CD4-positive, alpha-beta T cell treated with Interleukin-15 for 4 hours (primary cell): ENCODE measurements at places on chromosomes 7 and 10.
A peak's percentile ranks its signal among the peaks of the same experiment; 100 is the strongest.

DNA sequence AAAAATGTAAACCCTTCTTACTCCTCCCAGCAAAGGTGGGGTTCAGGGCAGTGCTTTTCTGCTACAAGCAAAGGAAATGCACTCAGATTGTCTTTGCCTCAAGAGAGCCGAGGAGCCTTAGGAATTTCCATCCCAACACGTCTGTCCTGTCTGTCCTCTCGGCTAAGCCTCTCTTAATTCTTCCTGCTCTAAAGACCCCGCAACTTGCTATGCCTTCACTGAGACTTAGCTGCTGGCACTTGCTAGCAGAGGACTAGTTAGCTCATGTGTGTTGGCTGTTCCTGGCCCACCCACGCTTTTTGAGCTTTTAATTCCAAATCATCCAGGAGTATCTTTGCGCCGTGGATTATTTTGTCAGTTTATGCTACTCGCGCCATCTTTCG is 481 bp upstream of the NPM3 start:
- no peak for DNase-seq

GRCh38 chr7:143375298-143376034 is 5.7 kb upstream of the ZYX start:
- DNase-seq = peak; percentile 70

- no peak for DNase-seq
Observed at GRCh38 chr7:31175672-31176071, 123.6 kb downstream of the ADCYAP1R1 start.

- peak; percentile 61 for DNase-seq
Observed at GRCh38 chr7:92717993-92718716, 118.2 kb downstream of the CDK6 start.

DNA sequence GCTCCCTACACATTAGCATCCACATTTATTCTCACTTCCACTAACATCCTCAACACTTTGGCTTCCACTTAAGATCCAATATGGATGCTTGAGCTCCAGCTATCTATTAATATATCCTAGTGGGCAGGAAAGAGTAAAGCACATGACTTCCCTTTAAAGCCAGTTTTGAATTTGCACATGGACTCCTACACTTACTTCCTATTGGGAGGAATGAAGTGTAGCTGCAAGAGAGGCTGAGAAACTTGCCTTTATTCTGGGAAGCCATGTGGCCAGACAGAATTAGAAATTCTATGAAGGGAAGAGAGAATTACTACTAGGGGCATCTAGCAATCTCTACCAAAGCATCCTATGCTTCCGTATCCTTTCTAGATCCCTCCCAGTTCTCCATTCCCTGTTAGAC is 3.0 kb upstream of the TSPAN14 start:
- DNase-seq = no peak

DNA sequence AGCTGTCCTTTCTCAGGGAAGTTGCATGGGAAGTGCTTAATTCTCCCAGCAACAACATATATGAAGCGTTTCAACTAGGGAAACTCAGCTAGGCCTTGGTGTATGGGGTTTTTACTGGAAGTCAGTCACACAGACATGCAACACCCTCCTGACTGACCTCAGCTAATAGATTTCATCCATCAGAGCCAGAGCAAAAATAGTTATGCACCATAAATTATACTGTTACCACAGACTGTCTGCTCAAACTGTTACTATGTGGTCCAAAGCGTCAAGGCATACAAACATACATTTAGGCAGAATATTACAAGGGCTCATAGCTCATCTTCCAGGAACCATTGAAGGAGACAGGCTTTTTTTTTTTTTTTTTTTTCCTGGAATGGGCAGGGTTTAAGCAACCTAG is 417.9 kb downstream of the ANKRD7 start:
- no peak for DNase-seq

DNA sequence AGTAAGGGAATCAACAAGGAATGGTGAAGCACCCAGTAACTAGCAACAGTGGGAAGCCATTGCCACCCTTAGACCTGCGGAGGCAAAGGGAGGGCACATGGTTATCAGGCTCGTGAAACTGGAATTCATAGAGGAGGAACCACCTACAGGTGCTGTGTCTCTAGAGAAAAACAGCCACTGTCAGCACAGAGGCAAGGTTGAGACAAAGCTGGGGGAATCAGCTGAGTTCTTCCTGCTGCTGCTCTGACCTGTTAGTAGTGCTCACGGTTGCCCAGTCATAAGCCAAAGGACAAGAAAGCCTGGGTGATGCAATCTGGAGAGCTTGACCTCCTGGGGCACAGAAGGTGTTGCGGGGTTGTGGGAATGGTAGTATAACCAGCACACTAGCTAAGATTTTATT is 110.1 kb downstream of the TPST1 start:
- no peak for DNase-seq

DNA sequence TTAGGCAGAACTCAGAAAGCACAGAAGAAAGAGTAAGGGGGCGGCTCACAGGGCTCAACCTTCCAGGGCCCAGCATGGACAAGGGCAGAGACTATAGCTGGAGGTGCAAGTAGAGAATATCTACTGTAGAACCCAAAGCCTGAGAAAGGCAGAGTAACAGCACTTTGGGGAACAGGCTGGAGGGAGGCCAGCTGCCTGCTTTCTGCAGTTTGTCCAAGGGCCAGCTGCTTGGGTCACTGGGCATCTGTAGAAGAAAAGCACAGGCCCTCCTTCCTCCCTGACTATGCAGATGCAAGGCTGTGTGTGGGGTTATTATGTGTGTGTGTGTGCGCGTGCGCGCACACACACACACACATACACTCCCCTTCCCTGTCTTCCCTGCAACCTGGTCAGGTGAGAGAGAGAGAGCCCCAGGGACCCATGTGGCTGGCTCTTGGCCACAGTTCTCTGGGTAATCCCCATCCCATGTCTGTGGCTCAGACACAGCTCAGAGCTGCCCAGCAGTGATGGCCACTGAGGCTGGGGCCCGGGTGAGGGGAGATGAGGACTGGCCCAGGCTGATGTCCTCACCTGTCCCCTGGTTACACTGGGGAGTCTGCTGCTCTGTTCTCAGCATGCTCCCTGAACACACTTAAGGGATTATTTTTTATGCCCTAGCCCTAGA is 9.0 kb downstream of the ADRA2A start:
- DNase-seq = no peak

DNA sequence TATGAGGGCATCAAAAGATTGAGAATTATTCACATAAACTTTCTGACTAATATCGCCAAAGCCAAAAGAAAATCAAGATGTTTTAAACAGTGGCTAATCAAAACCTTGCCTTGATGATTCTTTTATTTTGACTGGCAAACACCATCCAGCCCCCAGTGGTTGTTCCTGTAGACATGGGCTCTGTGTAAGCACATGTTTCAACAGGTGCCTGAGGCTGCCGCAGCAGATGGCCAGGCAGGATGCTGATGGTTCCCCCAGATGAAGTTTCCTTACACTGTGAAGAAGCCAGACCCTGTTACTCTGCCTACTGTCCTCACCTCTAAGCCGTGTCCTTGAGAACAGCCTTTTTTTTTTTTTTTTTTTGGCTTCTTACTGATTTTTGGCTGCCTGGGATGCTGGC is 146.5 kb downstream of the RAB11FIP2 start:
- no peak for DNase-seq

DNA sequence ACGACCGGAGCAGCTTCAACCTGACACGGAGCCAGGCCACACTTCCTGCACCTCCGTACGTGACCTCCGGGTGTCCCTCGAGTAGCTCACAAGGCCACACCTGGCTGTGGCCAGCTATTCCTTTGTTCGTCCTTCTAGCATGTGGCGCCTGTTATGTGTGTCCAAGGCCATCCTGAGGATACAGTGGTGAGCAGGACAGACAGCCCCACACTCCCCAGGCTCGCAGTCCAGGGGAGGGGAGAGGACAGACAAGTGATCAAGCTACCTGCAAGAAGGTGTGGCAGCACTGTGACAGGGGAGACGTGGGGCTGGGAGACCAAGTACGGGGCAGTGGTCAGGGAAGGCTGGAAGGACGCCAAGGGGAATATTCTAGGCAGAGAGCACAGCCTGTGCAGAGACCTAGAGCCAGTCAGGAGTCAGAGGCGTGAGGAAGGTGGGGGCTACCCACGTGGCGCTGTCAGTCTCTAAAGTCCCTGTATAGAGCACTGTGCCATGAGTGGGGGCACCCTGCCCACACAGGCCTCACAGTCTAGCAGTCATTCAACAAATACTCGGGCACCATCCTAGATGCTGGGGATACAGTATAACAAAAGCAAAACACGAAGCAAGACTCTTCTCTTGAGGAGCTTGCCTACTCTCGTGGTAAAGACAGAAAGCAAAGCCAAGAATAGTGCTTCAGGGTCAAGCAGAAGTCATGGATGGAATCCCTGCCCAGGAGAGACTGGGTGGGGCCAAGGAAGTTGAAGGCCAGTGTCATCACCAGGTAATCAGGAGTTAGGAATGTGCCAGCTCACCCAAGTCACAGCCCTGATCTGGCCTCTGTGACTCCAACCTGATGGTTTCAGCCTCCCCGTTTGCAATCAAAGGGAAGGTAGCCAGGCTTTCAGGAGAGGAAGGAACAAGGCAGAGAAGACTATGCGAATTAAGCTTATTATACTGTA is 58.6 kb downstream of the PROSER2 start:
- DNase-seq = no peak

GRCh38 chr7:124322561-124322960 is 289.7 kb upstream of the TMEM229A start:
- no peak for DNase-seq

DNA sequence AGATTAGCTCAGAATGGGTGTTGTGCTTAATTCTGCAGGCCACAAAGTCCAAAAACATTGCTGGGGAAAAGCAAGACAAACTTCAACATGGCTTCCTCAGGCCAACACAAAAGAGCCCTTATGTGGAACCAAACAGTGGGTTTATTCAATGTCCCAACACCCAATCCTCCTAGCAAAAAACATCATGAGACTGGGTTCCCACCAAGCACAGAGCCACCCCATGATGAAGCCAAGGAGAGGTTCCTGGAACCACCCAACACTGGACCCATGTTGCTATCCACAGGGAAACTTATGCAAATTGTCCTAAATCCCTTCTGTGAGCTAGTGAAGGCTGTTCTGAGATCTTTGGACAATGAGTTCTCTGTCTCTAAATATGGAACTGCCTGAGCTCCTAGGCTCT is 24.0 kb downstream of the SLC25A13 start:
- DNase-seq = no peak

- no peak for DNase-seq
Observed at GRCh38 chr7:96250776-96251361, 71.0 kb downstream of the SLC25A13 start.

GRCh38 chr7:92708111-92709042 is 118.2 kb upstream of the FAM133B start:
- DNase-seq = no peak

GRCh38 chr7:113770146-113770738 is 148.6 kb downstream of the PPP1R3A start:
- DNase-seq = no peak

- DNase-seq = peak; percentile 55
Observed at GRCh38 chr7:102279537-102280400, 6.9 kb upstream of the SH2B2 start.

GRCh38 chr10:63084690-63085382 is 48.3 kb upstream of the NRBF2 start:
- DNase-seq = no peak

GRCh38 chr7:8215648-8216333 is 46.2 kb downstream of the ICA1 start:
- DNase-seq = no peak

DNA sequence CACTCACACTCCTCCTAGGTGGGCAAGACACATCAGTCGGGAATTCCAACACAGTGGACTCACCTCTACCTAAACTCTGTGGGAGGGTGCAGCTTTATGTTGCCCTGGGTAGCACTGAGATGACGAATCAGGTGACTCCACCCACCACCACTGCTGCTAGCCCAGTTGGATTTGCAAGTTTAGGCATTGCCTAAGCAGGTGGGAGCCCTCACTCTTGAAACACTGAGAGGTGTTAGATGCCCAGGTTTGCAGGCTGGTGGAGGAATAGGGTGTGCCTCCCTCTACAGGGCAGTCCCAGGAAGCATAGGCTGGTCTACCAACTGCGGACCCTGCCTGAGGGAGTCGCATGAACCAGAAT is 708.9 kb downstream of the POM121L12 start:
- no peak for DNase-seq

- DNase-seq = no peak
Observed at GRCh38 chr10:43971981-43972380, 323.3 kb upstream of the ZNF32 start.

DNA sequence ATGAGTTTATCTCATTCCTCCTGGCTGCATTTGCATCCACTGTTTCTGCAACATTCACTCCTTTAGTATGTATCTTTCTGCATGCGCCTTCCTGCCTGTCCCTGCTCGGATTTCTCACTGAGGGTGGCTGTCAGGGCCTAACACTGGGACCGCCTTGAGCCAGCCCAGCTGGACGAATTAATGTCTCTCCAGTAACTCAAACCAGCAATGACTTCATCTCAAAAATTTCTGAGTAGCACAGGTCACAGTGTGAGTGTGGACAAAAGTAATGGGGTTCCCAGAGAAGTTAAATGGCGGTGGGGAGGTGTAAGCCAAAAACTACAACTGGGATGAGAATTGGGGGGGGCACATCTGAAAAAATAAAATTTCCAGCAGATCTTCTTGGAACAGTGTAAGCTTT is 444.0 kb upstream of the MGMT start:
- DNase-seq = no peak

DNA sequence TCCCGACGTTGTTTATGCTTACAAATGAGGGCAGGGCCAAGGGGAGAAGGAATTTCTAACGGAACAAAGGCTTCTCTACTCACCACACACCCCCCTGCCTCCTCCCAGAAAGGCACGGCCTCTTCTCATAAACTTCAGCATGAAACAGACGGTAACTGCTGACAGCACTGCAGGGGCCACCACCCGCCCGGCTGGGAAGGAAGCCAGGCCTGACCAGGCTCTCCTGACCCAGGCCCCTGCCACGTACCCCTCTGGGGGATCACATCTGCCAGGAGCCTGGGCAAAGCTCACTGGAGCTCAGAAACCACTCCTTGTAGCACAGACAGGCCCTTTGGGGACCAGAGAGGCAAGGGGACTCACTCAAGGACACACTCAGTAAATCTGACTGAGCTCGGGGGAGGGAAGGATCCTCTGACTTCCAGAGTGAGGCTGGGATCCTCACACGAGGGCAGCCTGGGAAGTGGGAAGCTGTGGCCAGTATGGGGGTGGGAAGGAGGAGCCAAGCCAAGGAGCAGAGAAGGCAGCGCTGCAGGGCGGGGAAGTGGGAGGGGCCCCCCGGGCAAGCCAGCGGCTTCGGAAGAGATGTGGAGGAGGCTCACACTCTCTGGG is 46.1 kb downstream of the ZCCHC24 start:
- DNase-seq = no peak

DNA sequence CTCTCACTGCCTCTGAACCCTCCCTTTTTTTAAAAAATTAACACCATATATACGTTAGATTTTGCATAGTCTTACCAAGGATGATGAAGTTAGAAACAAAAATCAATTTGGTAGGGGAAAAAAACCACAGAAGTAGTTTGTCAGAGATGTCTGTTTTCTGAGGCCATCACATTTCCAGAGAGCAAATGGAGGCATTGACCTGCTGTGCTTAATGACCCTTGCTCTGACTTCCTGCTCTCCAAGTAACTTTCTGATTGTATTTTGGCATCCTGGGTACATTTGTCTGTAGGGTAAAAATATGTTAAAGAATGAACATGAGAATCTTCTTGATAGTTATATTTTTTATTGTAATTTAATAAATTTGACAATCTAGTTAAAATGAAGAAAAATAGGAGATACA is 140.2 kb downstream of the LCOR start:
- no peak for DNase-seq

- no peak for DNase-seq
Observed at GRCh38 chr10:49258350-49258683, 40.7 kb upstream of the C10orf71 start.
